ENCODE measurements at places on chromosomes 11 and 22. TPM values are rescaled to one million over a fixed set of nuclear protein-coding genes. Genes with fewer than 3 reads are reported as not detected.

TSSK2 gene
- total RNA-seq: not detected

- no peak for DNase-seq
Measured at GRCh38 chr11:100888836-100889235, 201.7 kb downstream of the ARHGAP42 start.

- DNase-seq: no peak
Measured at GRCh38 chr11:64791781-64792291, 11.2 kb downstream of the MAP4K2 start.

OR8B2 gene
- total RNA-seq: not detected

DNA sequence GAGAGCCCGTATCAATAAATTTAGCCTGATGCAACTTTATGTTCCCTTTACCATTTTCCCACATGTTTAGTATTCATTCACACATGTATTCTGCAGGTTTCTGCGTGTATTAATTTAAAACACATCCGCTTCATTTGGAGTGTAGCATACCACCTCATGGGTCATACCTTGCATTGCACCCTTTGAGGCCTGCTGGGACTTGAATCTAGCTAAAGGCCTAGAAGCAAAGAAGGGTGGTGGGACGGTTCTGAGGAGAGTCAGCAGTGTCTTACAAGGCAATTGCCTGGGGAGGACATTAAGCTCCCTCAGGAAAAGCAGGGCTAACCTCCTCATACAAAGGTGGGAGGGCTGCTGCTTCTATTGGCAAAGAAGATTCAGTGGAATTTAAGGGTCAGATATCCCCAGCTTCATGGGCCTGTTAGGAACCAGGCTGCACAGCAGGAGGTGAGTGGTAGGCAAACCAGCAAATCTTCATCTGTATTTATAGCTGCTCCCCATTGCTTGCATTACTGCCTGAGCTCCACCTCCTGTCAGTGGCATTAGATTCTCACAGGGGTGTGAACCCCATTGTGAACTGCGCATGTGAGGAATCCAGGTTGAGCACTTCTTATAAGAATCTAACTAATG, 15.9 kb upstream of the SNX19 start:
- DNase-seq: no peak

DNA sequence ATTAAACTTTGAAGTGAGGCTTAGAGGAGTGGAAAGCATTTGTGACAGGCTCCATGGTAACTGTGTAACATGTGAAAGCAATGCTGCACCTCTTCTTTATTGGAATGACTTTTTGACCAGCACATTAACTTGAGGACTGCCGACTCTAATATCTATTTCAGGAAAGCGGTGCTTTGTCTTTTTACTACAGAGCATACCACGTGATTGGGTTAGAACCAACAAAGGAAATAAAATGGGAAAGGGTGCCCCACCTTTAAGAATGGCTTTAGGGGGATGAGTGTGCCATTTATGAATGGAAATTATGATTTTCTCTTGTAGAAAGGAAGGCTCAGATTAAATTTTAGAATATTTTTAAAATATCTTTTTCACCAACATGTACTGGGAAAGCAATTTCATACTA, 57.3 kb upstream of the VPREB1 start:
- DNase-seq: no peak

DNA sequence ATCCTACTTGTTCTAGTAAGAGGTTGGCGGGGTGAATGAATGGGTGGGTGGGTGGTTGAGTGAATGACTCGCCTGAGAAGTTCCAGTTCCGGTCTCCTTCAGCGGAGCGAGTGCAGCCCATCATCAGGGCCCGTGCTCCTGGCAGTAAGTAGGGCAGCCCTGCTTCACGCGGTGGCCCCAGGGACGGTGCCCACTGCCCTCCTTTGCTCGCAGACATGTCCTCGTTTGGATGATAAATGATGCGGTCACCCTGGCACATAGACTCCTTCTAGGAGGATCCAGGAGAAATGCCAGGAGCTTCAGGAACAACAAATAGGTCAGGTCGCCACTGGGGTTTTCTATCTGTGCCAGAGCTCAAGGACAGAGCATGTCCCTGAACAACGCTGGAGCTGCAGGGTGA, 370.8 kb downstream of the CTTN start:
- DNase-seq: no peak

- DNase-seq: no peak
Measured at GRCh38 chr11:33722590-33723234, 13.5 kb downstream of the CD59 start.

DNA sequence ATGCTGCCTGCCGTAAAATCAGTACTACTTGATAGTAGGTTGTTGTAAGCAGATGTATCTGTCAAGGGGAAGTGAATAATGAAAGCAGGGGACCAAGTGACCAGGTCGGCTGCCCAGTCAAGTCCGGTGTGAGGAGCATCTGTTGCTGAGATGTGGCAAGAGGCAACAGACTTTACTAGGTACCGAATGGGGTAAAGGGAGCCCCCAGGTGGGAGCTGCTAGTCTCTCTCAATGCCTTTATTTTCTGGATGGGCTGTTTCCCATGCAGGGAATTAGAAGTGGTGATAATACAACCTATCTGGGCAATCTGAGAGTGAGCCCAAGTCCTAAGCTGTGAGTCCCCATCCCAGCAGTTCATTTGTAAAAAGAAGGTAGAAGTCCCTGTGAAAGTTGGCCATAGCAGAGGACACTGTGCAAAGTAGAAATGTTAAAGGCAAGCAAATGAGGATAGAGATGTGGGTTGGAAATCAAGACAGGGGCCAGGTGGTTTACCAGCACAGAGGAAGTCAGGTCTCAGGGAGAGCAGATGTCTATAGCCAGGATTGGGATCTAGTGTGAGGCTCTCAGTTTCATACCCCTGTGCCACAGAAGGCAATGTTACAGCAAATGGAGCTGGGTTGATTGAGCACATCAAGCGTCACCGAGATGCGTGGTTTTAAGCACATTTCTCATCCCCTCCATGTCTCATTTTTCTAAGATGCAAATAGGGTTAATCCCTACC, 90.7 kb upstream of the RAG2 start:
- DNase-seq: no peak

GRCh38 chr11:20844630-20845029, 175.2 kb downstream of the NELL1 start:
- DNase-seq: no peak

DNA sequence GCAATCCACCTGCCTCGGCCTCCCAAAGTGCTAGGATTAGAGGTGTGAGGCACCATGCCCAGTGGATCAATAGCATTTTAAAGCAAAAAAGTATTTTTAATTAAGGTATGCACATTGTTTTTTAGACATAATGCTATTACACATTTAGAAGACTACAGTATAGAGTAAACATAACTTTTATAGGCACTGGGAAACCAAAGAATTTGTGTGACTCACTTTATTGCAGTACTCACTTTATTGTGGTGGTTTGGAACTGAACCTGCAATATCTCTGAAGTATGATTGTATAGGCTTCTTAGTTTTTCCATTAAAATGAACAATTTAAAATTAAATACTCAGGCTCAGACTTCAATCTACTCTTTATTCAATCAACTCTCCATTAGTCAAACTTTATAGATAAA, 17.5 kb upstream of the CD3E start:
- no peak for DNase-seq

PARVG gene
- total RNA-seq: 3.5 TPM

GRCh38 chr22:25923914-25924313, 181.9 kb downstream of the MYO18B start:
- DNase-seq: no peak

SMIM35 gene
- not detected for total RNA-seq

RBMXL2 gene
- not detected for total RNA-seq

NRGN gene
- 3.6 TPM for total RNA-seq

CSNK2A3 gene
- total RNA-seq: 1.2 TPM

TTC38 gene
- 24.1 TPM for total RNA-seq

MRGPRX4 gene
- not detected for total RNA-seq

DNA sequence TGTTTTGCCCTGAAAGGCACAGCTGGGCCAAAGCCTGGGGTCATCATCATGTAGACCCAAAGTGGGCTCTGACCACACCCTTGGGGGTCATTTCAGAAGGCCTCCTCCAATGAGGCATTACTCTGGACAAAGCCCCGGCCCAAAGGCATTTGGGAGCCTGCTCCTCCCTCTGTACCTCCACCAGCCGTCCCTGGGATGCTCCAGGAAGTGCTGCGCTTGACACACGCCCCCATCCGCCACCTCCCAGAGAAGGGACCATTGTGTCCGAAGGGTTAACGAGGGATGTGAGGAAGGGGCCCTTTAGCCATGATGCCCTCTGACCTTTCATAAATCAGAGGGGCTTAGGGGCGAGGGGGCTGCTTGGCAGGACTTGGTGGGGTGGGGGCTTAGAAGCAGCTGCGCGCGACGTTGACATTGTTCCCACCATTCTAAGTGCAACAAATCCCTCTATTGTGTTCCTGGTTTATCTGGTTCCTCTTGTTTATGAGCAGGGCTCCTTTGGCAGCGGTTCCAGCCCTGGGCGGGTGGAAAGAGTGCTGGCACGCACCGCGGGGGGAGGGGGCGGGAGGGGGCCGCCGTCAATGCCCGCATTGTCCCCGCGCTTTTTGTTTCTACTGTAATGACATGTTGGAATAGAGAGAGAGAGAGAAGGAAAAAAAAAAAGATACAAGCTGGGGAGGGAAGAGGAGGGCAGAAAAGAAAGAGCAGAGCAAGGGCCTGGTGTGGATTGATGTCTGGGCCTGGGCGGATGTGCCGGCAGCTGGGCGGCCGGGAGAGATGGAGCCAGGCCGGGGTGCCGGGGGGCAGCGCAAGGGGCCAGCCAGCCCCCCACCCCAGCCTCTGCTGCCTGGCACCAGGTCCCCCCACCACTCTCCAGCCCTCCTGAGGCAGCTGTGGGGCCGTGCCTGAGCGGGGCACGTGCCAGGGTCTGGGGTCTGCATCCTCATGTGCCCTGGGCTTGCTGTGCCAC, 32.1 kb upstream of the SOX10 start:
- peak; percentile 63 for DNase-seq

MMP11 gene
- total RNA-seq: 25.3 TPM

DNA sequence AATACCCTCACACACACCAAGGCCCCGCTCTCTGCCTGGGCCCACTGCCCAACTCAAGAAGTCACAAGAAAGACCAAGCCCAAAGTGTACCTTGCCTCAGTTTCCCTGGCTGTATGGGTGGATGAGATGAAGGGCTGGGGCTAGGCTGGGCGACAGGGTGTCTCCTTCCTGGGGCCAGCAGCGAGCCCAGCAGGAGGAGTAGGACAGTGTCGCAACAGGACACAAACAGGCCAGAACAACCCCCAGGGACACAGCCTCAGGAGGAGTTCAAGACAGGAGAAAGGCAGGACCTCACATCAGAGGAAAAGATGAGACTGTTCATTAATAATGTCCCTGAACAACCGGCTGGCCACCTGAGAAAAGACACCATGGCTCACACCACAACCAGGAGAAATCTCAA, 13.3 kb downstream of the CSNK1E start:
- no peak for DNase-seq

RIC3 gene
- total RNA-seq: 11.1 TPM

- DNase-seq: no peak
Measured at GRCh38 chr11:65516135-65516968, 8.5 kb upstream of the SCYL1 start.

DNA sequence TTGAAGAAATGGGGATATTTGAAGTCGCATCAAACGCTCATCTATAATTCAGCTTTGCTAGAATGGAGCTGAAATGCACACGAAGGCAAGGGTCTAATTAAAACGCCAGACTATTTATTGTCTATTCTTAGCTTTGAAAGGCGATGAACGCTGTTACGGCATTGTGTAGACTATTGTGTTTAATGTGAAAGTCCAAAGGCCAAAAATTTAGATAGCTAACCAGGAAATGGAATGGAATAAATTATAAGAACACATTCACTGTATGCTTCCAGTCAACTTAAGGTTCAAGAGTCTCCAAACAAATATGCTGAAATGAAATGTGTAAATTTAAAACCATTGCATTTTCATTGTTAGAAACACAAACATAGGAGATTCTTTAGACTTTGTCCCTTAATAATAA, 186.2 kb downstream of the CWF19L2 start:
- no peak for DNase-seq

DNA sequence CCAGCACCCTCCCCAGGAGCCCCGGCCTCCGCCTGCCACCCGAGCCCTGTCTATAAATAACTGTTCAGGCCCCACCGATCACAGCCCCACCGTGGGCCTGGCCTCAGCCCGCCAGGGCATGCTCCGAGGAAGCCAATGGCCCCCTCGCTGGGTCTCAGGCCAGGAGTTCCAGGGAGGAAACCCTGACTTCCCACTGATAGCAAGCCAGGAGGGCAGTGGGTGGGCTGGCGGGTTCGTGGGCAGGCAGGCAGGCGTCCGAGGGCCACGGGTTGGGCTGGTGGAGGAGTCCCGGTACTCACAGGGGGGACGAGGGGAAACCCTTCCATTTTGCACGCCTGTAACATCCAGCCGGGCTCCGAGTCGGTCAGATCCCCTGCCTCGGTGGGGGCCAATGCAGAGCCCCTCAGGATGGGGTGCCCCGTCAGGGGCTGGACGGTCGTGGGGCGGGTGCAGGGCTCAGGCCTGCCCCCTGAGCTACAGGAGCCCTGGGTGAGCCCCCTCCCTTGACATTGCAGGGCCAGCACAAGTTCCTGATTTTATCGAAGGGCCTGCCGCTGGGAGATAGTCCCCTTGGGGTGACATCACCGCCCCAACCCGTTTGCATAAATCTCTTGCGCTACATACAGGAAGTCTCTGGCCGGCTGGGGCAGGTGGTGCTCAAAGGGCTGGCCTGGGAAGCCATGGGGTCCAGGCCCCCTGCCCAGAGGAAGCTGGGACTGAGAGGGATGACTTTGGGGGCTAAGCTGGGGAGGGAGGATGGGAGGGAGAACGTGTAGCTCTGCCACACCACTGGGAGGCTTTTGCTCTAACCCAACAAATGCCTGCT, at the start of gene SPI1:
Gene SPI1 (minus strand): TSS at position 538 of the 826 bp plus-strand sequence. CDS start 194 bp downstream, at position 344.
- DNase-seq: peak; percentile 84
